ENCODE measurements at places on chromosomes 5 and 9.

DNA sequence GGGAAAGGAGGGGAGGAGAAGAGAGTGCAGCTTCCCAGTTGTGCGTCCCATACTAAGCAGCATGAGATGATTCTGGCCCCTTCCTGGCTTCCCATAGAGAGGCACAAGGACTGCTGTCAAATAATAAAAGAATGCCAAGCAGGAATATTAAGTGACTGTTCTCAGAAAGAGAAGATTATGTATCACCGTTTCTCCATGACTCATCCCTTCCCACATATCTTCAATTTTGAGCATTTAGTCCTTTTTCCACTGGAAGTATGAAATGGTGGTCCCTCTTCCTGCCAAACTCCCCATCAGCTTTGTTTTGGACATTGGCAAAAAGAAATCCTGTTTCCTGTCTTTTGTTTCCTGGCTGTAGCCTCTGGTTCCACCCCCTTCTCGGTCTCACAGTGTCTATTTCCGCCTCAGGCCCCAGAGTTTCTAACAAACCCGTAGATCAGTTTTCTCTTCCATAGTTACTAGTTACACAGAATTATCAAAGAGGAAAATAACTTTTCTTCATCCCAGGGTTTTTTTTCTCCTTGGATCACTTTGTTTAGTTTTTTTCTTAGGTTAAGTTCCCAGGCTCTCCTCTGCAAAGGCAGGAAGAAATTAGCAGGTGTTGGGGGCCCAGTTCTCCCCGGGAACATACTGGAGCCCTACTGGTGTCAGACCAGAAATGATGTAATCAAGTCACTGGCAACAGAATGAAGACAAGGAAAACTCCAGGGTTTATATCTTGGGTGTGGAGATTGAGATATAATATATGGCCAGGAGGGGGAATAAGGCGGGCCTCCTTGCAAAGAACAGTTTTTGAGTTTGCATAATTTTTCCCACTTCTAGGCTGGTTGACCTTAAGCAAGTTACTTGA is 26.4 kb upstream of the ARHGAP26 start:
- DNase-seq, result peak; percentile 49

- peak; percentile 69 for DNase-seq
Measured at GRCh38 chr9:36995927-36996705, 38.0 kb downstream of the PAX5 start.

DNA sequence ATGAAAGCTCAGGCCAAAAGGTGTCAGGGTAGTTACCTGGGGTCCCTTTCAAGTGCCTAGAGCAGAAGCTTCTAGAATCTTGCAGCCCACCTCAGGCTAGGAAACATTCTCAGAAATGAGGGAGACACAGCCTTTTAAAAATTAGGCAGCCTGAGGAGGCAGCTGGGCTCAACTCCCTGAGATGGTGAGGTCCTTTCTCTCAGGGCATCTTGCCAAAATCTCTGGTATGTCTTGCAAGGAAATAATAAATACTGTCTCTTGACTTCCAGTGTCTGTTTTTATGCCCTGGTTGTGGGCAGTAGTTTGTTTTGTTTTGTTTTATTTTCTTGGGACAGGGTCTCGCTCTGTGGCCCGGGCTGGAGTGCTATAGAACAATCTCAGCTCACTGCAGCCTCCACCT is 100.9 kb upstream of the APC start:
- DNase-seq, result peak; percentile 20

GRCh38 chr9:19232823-19233194 is 2.3 kb downstream of the DENND4C start:
- DNase-seq, result peak; percentile 37

- no peak for DNase-seq
Measured at GRCh38 chr5:156913719-156914370, 49.2 kb downstream of the TIMD4 start.

DNA sequence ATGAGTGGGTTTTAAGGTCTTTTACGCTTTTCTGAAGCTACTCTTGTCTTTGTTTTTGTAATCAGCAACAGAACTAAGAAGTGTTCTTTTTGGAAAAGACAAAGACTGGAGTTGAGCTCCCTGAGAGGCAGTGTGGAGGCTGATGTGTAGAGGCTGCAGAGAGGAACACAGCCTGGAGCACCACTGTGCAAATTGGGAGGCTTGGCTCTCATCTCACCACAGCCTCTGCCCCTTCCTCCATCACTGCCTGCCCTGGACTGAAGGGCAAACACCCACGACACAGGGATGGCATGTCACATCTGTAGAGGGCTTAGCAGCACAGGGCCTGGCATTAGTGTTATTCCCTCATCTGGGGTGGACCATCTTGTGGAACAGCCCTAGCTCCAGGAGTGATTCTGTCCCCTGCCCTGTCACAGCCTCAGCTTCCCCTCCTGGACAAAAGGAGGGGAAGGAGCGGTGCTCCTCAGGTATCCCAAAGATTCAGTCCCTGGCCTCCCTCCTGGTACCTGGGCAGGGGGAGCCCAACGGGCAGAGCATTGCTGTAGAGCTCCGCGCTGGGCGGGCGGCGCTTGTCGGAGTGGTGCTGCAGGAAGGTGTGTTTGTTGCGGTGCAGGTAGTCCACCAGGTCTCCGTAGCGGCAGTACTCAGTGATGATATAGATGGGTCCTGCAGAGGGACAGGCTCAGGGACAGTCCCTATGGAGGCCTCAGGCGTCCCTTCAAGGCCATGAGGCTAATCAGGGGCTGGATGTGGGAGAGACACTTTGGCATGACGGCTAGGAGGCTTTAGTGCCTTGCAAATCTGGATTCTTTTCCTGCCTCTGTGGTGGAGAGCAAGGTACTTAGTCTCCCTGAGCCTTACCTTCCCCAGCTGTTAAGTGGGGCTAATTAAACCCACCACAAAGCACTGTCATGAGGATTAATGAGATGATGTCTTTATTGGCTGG is 32.8 kb downstream of the PDGFRB start:
- no peak for DNase-seq

GRCh38 chr5:173535976-173536639 is 80.3 kb downstream of the BOD1 start:
- peak; percentile 16 for DNase-seq

DNA sequence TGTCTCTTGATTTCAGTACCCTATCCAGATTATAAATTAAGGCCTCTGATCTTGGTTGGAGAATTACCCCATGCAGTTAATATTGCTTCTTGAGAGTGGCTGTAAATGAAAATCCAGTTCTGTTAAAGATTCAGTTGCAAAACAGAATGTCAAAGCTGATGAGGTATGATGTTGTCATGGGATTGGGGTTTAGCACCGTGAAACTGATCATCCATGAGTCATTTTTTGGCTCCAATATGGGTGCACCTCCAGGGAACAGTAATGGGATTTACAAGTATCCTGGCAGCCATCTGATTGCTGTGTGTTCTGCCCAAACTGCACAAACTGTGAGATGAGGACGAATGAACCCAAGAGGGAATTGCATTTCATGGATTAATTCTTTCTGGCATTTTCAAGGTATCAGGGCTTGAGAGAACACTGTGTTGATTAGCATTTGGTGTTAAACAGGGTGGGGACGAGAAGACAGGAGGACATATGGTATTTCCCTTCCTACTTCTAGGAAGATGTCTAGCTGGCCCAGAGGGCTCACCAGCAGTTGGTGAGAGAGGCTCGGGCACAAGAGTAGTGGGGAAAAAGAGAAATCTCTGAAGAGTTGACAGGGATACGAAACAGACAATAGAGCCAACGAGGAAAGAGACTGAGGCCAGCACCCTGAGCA is 214.7 kb downstream of the GAS1 start:
- peak; percentile 87 for DNase-seq

GRCh38 chr9:137479892-137480685 is 21.0 kb upstream of the NSMF start:
- DNase-seq, result no peak

- peak; percentile 89 for DNase-seq
Measured at GRCh38 chr5:657570-657969, 35.6 kb downstream of the TPPP start.

DNA sequence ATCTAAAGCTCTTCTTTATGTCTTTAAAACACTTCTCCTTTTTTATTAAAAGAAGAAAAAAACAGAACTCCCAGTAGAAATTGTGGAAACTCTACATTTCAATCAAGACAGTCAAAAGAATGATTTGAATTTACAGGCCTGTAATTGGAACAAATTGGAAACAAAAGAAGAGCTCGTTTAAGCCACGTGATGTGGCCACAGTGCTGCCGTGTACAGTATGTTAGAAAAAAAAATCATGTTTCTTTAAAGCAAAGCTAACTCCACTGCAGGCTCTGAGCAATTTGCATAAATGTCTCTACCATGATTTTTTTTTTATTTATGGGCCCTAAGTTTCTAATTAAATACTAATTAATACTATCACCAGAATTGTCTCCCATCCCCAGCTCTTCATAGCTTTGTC is 325.6 kb downstream of the ZSWIM6 start:
- DNase-seq, result no peak

DNA sequence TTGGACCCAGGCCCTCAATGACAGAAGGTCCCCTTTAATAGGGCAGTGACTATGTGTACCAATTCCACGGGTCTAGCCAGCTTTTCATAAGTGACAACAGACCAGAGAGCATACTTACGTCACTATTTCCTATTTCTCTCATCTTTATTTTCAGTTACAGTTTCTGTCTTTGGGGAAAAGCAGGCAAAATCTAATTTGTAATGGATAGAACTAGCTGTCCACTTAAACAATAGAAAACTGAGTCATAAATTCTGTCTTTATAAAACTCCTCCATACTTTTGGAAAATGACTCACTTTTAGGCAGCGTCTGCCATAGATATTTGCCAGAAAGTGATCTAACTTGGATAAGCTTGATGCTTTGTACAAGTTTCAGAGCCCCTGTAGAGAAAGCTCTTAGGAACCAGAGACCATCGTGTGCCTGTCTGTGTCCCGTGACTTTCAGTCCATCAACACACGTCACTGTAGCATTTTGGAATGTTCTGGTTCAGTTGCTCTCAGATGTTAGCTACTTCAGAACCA is 101.9 kb downstream of the F2RL2 start:
- peak; percentile 9 for DNase-seq

GRCh38 chr9:100213730-100214477 is 114.9 kb downstream of the INVS start:
- peak; percentile 85 for DNase-seq

- DNase-seq, result no peak
Measured at GRCh38 chr5:78234804-78235203, 59.7 kb downstream of the AP3B1 start.

DNA sequence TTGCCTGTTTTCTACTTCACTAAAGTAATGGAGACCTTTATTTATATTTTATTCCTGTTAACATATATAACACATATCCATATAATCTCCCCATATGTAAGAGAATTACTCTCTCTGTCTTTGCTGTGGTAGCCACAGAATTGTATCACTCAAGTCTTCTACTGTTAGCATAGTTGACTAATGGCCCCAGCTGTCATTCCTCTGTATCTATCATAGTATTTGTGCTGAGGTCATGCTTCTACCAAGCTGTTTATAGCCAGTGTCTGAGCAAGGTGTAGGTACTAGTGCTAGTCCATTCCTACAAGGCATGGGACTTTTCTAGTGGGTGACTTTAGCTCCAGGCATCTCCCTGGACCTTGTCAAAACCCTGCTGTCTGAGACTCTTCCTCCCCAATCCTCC is 244.1 kb downstream of the KIAA0825 start:
- DNase-seq, result no peak

GRCh38 chr9:89721176-89721700 is 116.4 kb downstream of the GADD45G start:
- no peak for DNase-seq

DNA sequence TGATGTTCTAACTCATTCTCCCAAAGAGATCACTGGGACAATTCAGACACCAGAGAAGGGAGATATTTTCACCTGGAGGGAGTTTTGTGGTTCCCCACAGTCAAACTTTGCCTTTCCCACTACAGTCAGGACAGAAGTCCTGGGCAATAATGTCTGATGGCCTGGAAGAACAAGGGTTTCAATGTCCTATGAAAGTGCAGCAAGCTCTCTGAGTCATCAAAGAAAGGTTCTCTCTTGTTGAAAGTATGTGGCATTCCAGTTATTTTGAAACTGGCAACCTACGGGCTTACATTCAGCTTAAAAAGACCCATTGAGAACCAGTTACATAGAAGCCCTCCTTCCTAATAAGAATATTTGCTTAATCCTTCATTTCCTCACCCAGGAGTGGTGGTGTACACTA is 103.9 kb downstream of the INSYN2B start:
- DNase-seq, result peak; percentile 37

DNA sequence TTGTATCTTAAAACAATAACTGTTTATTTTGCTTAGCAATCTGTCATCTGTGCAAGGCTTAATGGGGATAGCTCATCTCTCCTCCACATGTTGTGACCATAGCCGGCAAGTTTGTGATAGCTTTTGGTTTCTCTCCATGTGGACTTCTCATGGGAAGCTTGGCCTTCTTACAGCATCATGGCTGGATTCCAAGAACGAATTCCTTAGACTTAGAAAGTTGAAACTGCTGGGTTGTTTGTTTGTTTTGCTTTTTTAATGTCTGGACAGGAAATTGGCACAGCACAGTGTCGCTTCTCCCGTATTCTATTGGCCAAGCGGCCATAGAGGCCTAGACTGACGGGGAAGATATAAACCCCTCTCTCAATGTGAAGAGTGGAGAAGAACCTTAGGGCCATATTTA is 61.0 kb upstream of the PRDM9 start:
- no peak for DNase-seq

Measured in EL (cell line).